ENCODE measurements at places on chromosomes 11 and 22.

- no peak for DNase-seq
Observed at GRCh38 chr11:45180179-45180847, 33.9 kb downstream of the PRDM11 start.

GRCh38 chr11:129279326-129280026 lies 87.4 kb upstream of the ARHGAP32 start:
- no peak for DNase-seq

- no peak for DNase-seq
Observed at GRCh38 chr11:94533206-94533605, 10.5 kb upstream of the FUT4 start.

DNA sequence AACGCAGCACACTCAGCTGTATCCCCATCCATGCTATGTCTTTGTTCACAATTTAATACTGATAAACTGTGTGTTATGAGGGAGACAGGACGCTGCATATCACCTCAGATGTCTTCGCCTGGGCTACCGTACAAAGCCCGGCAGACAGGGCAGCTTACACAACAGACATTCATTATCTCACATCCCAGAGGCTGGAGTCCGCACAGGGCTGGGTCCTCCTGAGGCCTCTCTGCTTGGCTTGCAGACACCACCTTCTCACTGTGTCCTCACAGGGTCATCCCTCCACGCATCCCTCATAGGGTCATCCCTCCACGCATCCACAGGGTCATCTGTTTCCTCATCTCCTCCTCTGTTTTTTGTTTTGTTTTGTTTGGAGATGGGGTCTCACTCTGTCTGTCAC lies 61.2 kb downstream of the SHANK2 start:
- DNase-seq, result no peak

Data from kidney epithelial cell (primary cell).